ENCODE measurements at places on chromosomes 1 and 21.

DNA sequence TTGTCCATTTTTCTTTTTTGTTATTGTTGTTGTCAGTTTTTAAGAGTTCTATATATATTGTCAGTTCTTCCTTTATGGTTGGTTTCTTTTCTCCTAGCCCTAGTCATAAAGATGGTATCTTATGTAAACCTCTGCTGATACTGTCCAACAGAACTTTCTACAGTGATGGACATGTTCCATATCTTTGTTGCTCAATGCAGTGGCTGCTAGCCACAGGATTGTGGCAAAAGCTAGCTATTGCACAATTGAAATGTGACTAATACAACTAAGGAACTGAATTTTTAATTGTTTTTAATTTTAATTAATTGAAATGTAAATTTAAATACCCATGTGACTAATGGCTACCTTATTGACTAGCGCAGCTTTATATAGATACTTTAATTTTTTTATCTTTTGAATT is 411.8 kb upstream of the PTBP2 start:
- no peak for DNase-seq

- no peak for DNase-seq
Measured at GRCh38 chr1:224751624-224752311, 135.7 kb downstream of the CNIH3 start.

- DNase-seq = no peak
Measured at GRCh38 chr21:44510508-44511218, 29.3 kb downstream of the KRTAP10-1 start.

DNA sequence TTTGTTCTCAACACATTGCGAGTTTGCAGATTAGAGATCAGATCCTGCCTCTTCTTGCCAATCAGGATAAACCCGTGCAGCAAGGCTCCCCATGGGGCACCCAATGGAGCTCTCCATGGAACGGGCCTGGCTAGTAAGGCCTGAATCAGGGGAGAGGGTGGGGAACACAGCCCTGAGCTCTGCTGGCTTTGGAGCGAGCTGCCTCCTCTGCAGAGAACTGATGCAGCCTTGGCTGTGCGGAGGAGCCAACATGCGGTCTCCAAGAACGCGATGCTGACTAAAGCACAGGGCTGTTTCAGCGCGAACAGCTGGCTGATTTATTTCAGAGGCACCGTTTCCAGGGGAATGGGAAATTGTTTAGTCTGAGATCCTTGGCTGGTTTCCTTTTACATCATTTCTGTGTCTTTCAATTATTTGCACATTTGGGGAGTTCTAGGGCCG is 139.7 kb downstream of the TSEN15 start:
- no peak for DNase-seq

DNA sequence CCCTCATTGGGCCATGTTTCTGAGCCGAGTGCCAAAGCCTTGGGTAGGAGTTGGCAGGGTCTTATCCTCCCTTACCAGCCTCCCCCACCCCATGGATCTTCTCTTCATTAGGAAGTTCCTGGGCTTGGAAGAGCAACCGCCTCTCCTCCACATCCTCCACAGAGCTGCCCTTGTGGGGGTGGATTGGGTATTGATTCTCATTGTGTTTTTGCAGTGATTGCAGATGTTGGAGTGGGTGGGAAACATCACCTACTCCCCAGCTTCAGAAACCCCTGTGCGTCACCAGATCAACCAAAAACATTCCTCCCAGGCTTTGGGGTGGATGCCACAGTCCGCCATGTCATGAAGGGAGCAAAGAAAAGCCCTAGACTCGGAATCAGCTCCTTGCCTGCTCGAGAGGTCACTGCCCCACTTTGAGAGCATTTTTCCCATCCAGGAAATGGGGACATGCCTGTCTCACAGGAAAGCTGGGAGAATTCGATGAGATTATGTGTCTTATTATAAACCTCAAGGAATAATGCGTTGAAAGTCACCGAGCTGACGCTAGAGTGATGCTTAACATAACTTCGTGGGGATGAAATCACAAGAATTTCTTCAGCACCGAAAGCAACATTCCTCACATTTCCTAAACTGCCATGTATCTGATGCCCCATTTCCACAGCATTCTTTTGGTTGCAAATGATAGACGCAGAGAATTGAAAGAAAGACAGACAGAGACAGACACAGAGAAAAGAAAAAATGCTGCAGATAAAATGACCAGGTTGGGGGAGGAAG is 44.7 kb upstream of the ZBTB40 start:
- DNase-seq = no peak

DNA sequence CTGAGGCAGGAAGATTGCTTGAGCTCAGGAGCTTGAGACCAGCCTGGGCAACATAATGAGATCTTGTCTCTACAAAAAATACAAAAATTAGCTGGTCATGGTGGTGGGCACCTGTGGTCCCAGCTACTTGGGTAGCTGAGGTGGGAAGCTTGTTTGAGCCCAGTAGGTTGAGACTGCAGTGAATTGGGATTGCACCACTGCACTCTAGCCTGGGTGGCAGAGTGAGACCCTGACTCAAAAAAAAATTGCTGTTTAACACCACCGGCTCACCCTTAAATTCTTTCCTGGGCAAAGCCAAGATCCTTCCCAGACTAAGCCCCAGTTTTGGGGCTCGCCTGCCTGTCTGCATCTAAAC is 6.6 kb upstream of the NSUN4 start:
- DNase-seq = no peak

DNA sequence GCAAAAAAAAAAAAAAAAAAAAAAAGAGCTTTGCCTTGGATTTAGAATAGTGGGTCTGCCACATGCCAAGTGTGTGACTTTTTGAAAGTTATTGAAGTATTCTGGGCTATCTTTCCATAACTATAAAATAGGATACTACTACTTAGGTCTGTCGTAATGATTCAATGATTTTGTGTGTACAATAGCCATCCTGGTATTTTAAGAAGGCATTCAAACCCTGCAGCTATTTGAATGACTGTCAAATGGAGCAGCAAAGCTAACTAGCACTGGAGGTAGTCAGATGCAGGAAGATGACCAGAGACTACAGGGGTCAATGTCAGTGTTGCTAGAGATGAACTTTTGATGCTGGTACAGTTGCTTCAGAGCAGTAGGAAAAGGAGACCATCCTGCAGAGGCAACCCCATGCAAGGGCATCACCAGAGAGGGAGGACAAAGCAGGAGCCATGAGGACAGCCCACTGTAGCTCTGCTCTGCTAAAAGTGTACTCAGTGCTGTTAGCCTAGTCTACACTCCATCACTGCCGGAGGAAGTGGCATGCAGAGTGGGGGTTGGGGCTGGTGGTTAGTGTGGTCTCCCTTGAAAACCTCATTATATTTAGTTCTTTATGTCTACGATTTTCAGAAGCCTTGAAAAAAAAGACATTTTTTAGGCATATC is 29.0 kb downstream of the DUSP10 start:
- DNase-seq = no peak

GRCh38 chr1:117606649-117607430 is 992 bp downstream of the TENT5C start:
- DNase-seq = no peak

- DNase-seq = no peak
Measured at GRCh38 chr1:118982821-118983557, 5.2 kb downstream of the TBX15 start.

- no peak for DNase-seq
Measured at GRCh38 chr1:115492880-115493279, 148.9 kb upstream of the VANGL1 start.

DNA sequence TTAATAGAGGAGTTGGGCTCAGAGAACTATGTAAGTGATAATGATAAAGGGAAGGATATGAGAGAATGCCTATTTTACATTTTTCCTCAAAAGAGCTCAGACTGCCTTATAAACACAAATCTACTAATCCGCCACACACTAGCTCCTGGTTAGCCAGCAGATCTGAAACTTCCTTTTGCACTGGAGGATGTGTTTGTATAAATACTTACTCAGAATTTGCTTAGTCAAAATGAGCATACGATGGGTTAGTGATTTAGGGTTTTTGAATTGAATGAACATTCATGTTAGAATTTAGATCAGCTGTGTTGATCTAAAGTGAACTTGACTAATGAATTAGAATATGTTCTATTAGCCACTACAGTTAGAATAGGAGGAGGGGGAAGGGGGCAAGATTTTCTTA is 9.1 kb upstream of the IER5 start:
- DNase-seq = no peak

DNA sequence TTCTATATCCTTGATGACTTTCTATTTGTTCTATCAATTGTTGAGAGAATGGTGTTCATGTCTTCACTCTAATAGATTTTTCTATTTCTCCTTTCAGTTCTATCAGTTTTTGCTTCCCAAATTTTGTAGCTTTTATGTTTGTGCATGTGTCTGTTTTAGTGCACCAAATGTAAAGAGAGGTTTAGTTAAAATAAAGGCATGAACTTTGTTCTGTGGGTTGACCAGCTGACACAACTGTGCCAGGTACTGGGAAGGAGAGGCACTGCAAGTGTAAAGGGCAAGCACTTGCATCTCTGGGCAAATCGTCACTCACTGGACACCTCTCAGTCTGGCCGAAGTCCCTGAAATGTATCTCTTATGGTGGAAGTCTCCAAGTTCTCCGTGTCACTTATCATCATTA is 38.6 kb upstream of the ABCD3 start:
- no peak for DNase-seq

DNA sequence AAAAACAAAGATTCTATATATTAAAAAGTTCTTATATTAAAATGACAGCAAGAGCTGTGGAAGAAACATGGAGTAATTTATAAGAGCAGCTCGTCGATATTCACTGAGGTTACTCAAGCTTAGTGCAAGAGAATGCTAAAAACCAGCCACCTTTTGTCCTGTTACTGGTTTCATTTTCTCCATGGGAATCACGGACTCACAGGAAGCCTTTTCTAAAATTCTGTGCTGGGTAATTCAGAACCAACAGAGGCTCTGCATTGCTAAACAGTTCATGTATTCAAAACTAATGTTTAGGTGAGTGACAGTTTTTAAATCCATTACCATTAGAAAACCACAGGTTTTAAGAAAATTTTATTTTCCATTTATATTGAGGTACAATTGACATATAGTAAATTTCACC is 147.8 kb upstream of the MAP1LC3C start:
- no peak for DNase-seq

DNA sequence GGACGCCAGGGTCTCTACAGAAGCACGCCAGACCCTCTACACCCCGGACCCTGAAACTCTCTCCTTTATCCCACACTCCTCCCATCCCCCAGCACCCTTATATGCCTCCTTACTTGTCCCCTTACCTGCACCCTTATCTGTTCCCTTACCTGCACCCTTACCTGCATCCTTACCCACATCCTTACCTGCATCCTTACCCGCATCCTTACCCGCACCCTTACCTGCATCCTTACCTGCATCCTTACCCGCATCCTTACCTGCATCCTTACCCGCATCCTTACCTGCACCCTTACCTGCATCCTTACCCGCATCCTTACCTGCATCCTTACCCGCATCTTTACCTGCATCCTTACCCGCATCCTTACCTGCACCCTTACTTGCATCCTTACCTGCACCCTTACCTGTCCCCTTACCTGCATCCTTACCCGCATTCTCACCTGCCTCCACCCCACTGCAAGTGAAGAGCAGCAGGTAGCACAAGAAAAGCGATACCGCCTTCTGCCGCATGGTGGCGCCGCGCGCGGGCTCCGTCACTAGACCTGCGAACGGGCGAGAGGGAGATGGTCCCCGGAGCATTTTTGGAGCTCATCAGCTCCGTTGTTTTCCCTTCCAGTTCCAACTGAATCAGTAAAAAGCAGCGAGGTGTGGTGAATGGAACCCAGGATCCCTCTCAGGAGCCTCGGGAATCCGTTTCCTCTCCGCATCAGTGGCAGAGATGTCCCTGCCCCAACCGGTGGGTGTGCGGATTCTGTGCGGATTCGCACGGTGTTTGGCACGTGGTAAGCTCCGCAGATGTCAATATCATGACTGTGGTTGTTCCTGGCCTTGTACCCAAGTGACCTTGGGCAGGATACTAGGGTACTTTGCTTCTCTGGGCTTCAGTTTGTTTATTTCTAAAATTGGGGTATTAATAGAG is 2.9 kb downstream of the IFI6 start:
- DNase-seq = no peak

DNA sequence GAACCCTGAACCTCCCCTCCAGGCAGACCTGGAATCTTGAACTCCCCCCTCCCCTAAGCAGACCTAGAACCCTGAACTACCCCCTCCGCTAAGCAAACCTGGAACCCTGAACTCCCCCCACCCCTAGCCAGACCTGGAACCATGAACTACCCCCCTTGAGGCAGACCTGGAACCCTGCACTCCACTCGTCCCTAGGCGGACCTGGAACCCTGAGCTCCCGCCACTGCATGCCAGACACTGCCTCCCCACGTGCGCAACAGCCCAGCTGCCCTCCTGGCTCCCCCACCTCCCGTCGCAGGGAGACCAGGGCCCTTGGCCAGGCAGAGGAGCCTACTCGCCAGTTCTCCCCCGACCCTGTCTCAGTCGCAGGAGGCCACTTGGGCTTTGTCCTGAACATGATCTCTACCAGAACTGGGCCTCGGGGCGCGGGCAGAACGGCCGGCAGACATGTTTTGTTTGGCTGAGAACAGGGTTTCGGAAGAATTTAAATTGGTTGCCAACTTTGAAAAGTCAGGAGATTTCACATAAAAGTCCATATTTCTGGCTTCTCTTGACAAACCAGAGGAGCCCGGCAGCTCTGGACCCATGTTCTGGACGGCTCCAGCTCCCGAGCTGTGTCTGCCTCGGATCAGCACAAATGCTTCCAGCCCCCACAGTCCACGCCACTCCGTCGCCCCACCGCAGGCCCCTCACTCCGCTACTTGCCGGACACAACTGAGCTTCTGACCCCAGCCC is 9.2 kb upstream of the PLEKHG5 start:
- no peak for DNase-seq

- DNase-seq = no peak
Measured at GRCh38 chr1:78410643-78411042, 80.1 kb upstream of the PTGFR start.

DNA sequence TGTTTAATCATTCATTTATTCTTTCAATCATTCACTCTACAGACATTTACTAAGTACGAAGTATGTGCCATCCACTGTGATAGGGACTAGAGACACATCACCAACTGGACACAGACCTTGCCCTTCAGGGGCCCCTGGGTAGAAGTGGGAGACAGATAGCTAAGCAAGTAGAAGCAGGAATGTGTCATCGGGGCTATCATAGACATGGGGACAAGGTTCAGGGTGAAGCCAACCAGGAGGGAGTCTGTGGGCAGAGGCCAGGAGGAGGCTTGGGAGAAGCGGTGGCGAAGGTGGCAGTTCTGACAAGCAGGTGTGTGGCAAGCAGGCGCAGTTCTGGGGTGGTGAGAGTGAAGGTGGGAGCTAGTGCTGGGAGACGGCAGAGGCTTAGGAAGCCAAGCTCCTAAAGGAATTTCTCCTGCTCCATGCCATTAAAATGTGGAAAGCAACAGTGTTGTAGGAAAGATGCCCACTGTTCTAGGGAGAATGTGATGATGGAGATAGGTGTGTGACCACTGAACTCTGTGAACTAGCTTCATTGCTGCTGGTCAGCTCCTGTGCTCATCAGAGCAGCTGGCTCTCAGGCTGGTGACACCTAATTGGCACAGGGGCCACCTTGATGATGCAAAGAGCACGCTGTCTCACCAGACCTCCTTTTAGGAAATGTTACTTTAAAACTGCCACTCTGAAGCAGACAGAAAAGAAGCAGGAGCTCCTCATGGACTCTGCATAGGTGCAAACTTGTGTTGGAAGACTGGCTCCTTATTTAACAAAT is 79.7 kb upstream of the LPGAT1 start:
- no peak for DNase-seq

All from thoracic aorta (tissue), 2 donors.